Tibial artery (tissue), 4 donors: ENCODE measurements at places on chromosomes 1 and 21.

- DNase-seq: no peak
Observed at GRCh38 chr1:8687039-8687438, 130.4 kb downstream of the RERE start.

- DNase-seq: no peak
Observed at GRCh38 chr1:207691010-207691409, 46.1 kb downstream of the CR1L start.

DNA sequence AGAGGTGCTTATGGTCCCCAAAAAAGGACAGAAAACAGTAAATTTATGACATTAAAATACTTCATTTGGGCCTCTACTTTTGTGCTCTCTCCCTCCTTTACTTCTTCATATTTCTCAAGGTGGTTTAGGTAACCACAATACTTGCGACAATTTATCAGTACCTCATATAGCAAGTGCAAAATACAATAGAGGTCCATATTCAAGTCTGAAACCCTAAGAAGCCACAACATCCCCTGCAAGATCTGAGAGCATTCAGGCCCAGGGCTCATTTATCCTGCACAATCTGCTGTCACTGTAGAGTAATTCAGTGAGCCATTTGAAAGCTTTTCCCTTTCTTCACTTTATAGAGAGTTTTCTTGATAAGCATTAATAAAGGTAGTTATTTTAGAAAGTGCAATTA is 24.2 kb upstream of the ATP6V1G3 start:
- no peak for DNase-seq

- DNase-seq: no peak
Observed at GRCh38 chr1:228004331-228004855, 2.4 kb upstream of the WNT3A start.

DNA sequence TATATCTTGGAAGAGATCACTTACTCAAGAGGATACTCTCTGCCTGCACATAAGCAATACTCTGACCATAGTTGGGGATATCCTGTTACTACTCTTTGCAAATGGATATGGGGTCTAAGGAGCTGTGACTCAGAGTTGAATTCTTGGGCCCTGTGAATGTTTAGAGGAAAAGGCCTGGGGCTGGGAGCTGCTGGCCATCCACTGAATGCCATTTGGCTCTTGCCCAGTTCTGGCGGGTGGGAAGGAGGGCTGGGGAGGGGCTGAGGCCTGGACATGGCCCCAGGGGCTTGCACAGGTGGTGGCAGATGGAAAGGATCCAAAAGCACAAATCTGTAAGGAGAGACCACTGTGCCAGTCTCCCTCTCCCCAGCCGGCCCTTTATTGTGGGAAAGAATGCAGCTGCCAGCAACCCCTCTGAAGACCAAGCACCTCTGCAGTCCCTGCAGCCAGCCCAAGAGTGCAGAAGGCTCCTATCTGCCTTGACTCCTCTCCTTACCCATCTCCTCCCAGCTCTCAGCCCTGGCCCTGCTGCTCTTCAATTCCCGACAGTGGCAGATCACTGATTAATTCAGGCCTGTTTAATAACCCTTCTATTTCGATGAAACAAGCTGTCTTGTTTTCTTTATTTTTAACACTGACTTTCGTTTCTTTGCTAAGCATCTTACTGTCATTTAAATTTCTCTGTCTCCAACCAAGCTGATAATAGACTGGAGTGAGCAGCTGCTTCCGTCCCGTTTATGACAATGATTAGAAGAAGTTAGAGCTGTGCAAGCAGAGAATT is 12.1 kb downstream of the PLXNA2 start:
- DNase-seq: no peak

DNA sequence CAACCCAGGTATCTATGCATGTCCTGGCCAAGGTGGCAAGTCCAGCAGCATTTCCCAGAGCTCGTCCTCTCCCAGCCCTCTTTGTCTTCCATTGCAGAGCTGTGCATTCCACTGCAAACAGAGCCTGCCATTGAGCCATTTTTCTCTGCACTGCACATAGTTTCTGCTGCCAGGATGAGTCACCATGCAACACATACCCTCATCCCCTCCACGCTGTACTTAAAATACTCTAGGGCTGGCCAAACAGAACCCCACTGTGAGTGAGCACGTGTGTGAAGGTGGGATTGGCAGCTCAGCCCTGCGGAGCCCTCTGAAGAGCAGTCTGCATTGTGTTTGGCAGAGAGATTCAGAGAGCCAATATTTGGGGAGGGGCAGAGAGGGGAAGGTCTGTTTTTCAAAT is 3.9 kb upstream of the ATP1B1 start:
- no peak for DNase-seq

DNA sequence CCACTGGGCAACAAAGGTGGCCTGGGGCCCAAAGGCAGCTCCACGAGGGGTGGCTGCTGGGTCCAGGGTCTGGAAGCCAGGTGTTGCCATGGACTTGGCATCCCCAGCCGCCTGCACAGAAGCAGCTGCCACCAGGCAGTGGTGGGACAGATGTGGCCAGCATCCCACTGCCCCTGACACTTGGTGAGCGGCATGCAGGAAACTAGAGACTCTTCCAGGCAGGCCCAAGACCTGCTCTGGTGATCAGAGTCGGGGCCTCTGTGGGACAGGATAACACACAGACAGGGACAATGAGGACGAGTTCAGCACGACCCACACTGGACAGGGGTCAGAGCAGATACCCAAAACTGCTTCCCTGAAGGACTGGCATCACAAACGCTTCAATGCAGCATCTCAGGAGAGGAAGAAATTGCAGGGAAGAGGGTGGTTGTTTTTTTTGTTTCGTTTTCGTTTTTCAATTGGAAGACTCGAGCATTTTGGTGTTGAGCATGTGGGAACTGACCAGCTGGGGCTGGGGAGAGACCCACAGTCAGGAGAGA is 34.1 kb upstream of the RNF187 start:
- no peak for DNase-seq

DNA sequence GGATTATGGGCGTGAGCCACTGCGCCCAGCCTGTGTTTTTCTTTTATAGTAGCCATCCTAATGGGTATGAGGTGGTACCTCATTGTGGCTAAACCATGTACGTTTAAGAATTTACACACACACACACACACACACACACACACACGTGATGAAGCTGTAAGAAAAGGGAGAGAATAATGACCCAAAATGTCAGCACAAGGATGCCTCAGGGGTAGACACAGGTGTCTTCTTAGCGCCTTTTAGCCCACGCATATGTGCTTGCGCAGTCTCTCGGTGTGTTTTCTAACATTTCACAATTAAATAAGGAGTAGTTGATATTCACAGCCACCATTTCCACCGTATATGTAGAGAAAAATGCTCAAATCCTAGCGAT is 782 bp upstream of the PFKL start:
- no peak for DNase-seq

- DNase-seq: no peak
Observed at GRCh38 chr1:56050911-56051310, 528.5 kb downstream of the PLPP3 start.

- no peak for DNase-seq
Observed at GRCh38 chr1:169707912-169708604, 3.4 kb downstream of the SELL start.

GRCh38 chr1:54220004-54220811 is 20.2 kb downstream of the MRPL37 start:
- DNase-seq: no peak

GRCh38 chr1:1150100-1150499 is 23.6 kb upstream of the TTLL10 start:
- no peak for DNase-seq

DNA sequence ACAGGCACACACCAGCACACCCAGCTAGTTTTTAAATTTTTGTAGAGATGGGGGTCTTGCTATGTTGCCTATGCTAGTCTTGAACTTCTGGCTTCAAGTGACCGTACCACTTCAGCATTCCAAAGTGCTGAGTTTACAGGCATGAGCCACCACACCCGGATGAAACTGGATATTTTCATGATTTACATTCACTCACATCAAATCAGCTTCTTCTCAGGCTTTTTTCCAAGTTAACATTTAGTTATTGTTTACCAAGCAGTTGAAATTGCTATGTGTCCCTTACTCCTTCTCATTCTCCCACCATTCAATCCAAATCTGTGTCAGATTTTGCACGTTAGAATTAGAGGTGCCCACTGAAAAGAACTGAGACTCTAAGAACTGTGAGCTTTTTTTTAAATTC is 18.4 kb downstream of the RIT1 start:
- DNase-seq: no peak
